Stimulated activated CD4-positive, alpha-beta T cell treated with anti-CD3 and anti-CD28 coated beads, TNF-alpha, amount 100 ng/mL, for 4 hours (primary cell): ENCODE measurements at places on chromosomes 5 and 9.

GRCh38 chr9:34124099-34124498 lies 2.4 kb downstream of the DCAF12 start:
- DNase-seq, result no peak

GRCh38 chr5:142422429-142422828 lies 97.6 kb upstream of the SPRY4 start:
- DNase-seq, result no peak

DNA sequence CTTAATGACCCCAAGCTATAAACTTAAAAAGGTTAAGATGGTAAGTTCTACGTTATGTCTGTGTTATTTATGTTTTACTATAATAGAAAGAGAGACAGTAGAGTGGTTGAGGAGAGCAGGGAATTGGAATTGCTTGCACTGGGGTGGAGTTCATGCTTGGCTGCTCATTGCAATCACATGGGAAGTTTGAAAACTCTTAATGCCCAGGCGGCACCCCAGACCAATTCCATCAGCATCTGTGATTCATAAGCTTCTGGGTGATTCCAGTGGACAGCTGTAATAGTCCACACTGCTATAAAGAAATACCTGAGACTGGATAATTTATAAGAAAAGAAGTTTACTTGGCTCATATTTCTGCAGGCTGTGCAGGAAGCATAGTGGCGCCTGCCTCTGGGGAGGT lies 323.9 kb upstream of the MSX2 start:
- no peak for DNase-seq

- DNase-seq, result no peak
These were observed 336.0 kb downstream of the PDE4D start for GRCh38 chr5:59557572-59557971.

- no peak for DNase-seq
These were observed 68.1 kb downstream of the ACTL7B start for GRCh38 chr9:108787690-108788048.
